ENCODE measurements at places on chromosomes 7 and 10. TPM values are rescaled to one million over a fixed set of nuclear protein-coding genes. Genes with fewer than 3 reads are reported as not detected.

- H3K27me3 ChIP-seq, result no peaks in the 10 kb centered on the region
- H3K27ac ChIP-seq, result no peak overlapping the region
- no peak overlapping the region for H3K4me3 ChIP-seq
- DNase-seq, result no peak
Measured at GRCh38 chr10:60963441-60964256, 19.7 kb upstream of the RHOBTB1 start.

GRCh38 chr10:97063271-97063982 is 122.3 kb downstream of the SLIT1 start:
- H3K27me3 ChIP-seq, result no peaks in the 10 kb centered on the region
- no peak for DNase-seq
- H3K4me1 ChIP-seq, result no peaks in the 10 kb centered on the region
- no peak overlapping the region for H3K27ac ChIP-seq
- no peak overlapping the region for H3K4me3 ChIP-seq
- no peaks in the 10 kb centered on the region for H3K36me3 ChIP-seq

DNA sequence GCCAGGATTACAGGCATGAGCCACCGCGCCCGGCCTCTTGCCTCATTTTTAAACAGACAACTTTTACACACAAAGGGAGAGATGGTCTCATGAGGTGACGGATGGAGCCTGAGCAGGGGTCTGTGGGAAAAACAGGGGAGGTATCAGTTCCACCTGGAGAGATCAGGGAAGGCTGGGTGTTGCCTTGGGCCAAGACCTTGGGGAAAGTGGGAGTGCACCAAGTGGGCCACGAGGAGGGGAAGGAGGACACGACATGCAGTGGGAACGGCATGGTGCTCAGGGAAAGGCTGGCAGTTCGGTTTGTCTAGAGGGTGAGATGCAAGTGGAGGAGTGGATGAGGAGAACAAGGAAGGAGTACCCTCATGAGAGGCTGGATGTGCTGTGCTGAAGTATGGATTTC is 8.9 kb upstream of the ZNF777 start:
- H3K27ac ChIP-seq, result no peak overlapping the region
- peaks cover 44% of the 10 kb centered on the region for H3K36me3 ChIP-seq
- no peak for DNase-seq
- H3K4me1 ChIP-seq, result no peaks in the 10 kb centered on the region
- no peaks in the 10 kb centered on the region for H3K27me3 ChIP-seq
- no peak overlapping the region for H3K4me3 ChIP-seq

DNA sequence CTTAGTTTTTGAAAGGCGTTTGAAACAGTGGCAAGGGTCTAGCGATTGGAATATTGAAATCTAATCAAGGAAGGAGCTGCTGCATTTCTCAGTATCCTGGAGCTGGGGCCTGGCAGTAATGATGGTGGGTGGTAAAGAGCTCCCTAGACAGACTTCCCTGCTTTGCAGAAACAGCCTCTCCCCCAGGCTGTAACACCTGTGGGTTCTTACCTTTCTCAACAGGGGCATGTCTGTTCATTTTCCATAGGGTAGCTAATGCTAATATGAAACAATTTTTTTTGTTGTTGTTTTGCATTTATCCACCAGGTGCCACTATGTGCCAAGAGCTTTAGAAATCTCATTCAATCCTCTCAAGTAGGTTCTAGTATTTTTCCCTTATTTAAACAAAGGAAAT is 345.5 kb downstream of the REEP3 start:
- no peak for DNase-seq
- no peaks in the 10 kb centered on the region for H3K36me3 ChIP-seq
- H3K4me3 ChIP-seq, result no peak overlapping the region
- H3K27me3 ChIP-seq, result no peaks in the 10 kb centered on the region
- H3K4me1 ChIP-seq, result no peaks in the 10 kb centered on the region

GRCh38 chr10:4470231-4470835 is 355.7 kb upstream of the AKR1E2 start:
- no peaks in the 10 kb centered on the region for H3K4me1 ChIP-seq
- no peak overlapping the region for H3K27ac ChIP-seq
- no peak overlapping the region for H3K4me3 ChIP-seq
- H3K36me3 ChIP-seq, result no peaks in the 10 kb centered on the region
- no peaks in the 10 kb centered on the region for H3K27me3 ChIP-seq
- no peak for DNase-seq

GRCh38 chr7:27182861-27183681 is 2.0 kb downstream of the HOXA11 start:
- no peak overlapping the region for H3K27ac ChIP-seq
- no peaks in the 10 kb centered on the region for H3K36me3 ChIP-seq
- DNase-seq, result peak; percentile 71
- no peaks in the 10 kb centered on the region for H3K4me1 ChIP-seq

SEMA3A gene
- total RNA-seq, result 60.0 TPM

DNA sequence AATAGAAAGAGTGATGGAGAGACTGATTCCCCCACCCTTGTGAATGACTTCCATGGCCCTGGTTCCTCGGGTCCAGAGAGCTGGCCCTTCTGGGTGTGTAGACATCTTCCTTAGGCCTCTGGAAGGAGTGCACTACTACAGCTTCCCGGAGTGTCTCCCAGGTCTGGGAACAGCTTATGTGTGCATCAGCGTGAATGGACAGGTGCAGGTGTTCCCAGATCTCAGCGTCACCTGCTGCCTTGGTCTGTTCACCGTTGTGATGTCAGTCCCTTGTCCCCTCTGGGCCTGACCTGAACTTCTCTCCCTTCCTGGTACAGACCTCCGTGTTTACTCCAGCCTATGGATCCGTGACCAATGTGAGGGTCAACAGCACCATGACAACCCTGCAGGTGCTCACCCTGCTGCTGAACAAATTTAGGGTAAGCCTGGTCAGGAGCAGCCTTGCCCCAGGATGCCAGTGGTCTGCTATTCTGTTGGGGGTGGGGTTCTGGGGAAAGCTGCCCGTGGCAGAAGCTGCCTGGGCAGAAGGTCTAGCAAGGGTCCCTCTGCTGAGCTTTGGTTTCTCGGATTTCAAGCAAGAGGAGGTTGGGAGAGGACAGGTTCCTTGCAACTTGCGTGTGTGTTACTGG is 10.5 kb upstream of the DEPP1 start:
- DNase-seq, result peak; percentile 21
- H3K36me3 ChIP-seq, result peaks cover 26% of the 10 kb centered on the region
- H3K27ac ChIP-seq, result no peak overlapping the region
- H3K27me3 ChIP-seq, result no peaks in the 10 kb centered on the region
- peaks cover 12% of the 10 kb centered on the region for H3K4me1 ChIP-seq
- no peak overlapping the region for H3K4me3 ChIP-seq

- H3K27me3 ChIP-seq, result no peaks in the 10 kb centered on the region
- no peak overlapping the region for H3K27ac ChIP-seq
- peak overlapping the region; percentile 91 for H3K4me3 ChIP-seq
- no peaks in the 10 kb centered on the region for H3K4me1 ChIP-seq
- H3K36me3 ChIP-seq, result no peaks in the 10 kb centered on the region
- DNase-seq, result peak; percentile 41
Measured at GRCh38 chr7:26398756-26399509, 107.3 kb downstream of the SNX10 start.

DNA sequence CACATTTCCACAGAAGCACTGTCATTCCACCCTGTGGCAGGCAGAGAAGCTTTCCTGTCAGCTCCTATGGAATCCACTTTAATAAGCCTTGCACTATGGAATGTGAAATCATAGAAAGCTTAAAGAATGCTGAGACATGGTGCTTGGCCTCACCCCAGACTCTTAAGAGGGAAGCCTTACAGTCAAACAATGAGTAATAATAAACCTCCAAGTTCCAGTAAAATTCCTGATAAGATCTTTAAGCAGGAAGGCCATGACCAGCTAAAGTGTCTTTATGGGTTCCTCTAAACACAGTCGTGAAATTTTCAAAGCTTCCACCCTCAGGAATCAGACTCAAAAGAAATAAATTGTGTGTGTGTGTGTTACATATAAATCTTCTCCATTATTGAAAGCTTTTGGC is 11.9 kb upstream of the TEX36 start:
- H3K27me3 ChIP-seq, result no peaks in the 10 kb centered on the region
- H3K27ac ChIP-seq, result no peak overlapping the region
- H3K4me1 ChIP-seq, result 0 out of 2 replicates have a peak, but pooled peaks cover 2% of the 10 kb centered on the region
- H3K36me3 ChIP-seq, result no peaks in the 10 kb centered on the region

Data from H9 (cell line).